ENCODE measurements at places on chromosomes 7 and 10.
A peak's percentile ranks its signal among the peaks of the same experiment; 100 is the strongest.

DNA sequence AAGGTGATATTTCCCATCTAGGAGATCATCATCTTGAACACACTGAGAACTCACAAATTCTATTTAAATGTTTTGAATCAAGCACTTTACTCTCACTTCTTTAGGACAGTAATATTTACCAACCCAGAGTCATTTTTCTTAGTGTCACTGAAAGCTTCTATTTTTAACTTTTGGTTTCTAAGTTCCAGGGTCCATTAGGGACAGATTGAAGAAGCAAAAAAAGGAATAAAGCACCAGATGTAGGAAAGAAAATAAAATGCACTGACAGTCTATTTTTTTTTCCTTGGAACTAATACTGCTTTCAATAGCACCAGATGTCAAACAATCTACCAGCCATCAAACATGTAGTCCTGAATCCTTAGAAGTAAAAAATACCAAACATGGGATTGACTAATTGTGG, 526.7 kb upstream of the LRRN3 start:
- no peak for DNase-seq

DNA sequence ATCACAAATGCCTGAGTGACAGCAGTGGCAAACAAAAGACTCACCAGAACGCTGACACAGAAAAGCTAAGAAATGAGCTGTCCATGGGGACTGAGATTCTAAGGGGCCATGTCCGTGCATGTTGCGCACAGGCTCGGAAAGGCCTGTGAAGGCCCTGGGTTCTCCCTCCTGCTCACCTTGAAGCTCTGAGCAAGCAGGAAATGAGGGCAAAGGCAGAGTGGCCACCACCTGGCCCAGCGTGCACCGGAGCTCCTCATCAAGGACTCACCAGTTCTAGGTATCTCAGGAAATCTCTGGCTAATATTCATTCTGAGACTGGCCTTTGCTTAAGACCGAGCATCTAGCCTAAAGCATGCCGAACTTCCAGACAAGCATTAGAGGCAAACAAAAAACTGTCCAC, 52.7 kb downstream of the MAD1L1 start:
- DNase-seq = no peak

- DNase-seq = no peak
Observed at GRCh38 chr7:32163141-32163806, 93.1 kb upstream of the PDE1C start.

- no peak for DNase-seq
Observed at GRCh38 chr10:125155101-125155500, 5.3 kb downstream of the CTBP2 start.

DNA sequence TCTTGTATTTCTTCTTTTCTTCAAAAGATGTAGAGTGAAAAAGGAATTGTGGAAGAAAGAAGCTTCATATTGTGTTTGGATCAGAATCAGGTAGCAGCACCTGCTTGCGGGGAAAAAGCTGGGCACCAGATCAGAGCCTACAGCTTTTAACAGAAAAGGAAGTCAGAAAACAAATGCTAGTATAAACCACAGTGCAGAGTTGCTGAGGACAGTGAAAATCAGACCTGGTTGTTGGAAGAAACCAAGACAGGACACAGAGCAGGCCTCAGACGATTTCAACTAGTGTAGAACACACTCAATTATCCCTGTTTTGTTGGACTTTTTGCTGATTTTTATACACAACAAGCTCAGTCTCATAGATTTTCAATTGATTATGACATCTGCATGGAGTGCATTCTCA, 221.4 kb downstream of the PTN start:
- DNase-seq = no peak

- no peak for DNase-seq
Observed at GRCh38 chr10:68992636-68993440, 4.2 kb downstream of the KIFBP start.

DNA sequence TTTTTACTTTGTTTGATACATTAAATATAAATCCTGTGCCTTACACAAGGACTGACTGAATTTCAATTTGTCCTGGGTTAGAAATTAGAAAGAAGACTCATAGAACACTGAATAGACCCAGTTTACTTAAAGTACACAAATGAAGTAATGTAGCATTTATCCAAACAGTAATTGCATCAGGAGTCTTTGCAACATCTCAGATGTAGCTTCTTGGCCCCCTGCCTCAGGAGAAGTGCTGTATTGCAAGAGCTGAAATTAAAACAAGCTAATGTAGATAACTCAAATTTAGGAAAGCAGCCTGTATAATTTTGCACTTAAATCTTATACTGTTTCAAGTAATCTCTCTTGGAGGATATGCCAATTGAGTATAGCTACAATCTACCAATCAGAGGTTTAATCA, 54.3 kb upstream of the KCND2 start:
- DNase-seq = no peak

DNA sequence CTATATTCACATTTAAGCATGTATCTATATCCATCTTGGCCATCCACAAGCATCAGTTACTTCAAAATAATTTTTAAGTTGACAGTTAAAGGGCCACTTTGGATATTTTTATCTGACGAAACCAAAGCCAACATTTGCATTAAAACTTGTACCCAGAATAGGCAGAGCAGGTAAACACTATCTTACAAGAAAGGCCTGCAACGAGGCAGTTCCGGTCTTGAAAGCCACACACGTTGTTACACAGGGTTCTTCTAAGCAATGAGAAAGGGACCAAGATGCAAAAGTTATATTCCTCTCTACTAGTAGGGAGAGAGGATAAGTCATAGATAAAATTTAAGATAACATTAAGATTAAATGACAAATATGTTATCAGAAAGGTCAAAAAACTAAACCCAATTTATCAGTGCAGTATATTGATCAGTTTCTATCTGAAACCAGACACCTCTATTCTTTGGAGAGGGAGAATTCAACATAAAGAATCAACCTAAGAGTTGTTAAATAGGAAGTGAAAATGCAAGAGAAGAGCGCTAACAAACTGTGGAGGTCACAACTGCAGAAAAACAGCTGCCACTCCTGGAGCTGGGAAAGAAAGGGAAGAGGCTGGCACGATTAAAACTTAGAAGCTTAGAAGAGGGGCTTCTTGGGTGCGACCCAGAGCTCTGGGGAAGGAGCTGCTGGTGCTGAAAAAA, 701.3 kb downstream of the TNS3 start:
- no peak for DNase-seq

GRCh38 chr7:7104314-7104698, 78.0 kb upstream of the C1GALT1 start:
- DNase-seq = no peak

GRCh38 chr10:107545717-107546116, 381.2 kb upstream of the SORCS1 start:
- DNase-seq = no peak

DNA sequence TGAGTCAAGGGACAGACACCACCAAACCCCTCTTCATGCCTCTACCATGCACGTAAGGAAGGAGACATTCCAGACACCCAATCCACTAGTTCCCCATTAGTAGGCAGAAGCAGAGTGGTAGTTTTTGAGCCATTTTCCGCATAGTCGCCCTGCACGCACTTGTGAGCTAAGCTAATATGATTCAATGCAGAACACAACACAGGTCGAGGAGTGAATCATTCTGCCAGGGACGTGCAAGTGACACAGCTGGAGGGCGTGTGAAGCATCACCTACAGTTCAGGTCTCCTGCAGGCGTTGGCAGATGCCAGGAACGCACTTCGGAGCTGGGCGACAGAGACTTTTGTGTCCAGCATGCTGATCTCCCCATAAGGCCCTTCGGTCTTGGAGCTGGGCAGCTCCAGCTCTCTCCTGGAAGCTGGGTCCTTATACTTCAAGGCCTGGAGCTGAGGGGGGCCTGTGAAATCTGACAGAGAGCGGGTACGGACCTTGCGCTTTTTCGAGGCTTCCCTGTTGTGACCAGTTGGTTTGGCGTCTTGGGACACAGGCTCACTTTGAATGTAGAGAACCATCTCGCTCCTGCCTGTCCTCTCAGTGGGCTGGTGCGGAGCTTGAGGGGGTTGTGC, 102.4 kb downstream of the SVIL start:
- DNase-seq = no peak

GRCh38 chr7:45189151-45189970, 31.8 kb downstream of the RAMP3 start:
- DNase-seq = no peak

GRCh38 chr7:10708447-10708846, 265.2 kb upstream of the PHF14 start:
- DNase-seq = peak; percentile 38

- no peak for DNase-seq
Observed at GRCh38 chr10:62025901-62026879, 124.7 kb downstream of the ARID5B start.

DNA sequence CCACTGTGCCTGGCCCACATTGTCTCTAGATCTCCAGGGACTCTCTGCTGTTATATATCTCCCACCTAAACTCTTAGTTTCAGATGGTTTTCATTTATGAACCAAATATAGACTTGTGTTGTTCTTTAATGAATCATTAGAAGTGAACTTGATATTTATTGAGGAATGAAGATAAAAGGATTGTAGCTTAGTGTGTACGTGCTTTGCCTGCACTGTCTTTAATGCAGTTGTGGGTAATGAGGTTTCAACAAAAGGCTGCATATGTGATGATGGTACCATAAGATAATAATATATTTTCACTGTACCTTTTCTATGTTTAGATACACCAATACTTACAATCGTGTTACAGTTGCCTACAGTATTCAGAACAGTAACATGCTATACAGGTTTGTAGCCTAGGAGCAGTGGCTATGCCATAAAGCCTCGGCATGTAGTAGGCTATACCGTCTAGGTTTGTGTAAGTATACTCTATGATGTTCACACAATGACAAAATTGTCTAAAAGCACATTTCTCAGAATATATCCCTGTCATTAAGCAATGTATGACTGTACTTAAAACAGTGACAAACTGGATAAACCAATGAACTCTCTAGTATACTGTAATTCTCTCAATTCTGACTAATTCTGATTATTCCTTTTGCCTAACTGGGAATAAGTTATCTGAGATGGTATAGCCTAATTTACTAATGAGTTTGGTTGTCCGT, 25.2 kb downstream of the VCL start:
- DNase-seq = no peak

DNA sequence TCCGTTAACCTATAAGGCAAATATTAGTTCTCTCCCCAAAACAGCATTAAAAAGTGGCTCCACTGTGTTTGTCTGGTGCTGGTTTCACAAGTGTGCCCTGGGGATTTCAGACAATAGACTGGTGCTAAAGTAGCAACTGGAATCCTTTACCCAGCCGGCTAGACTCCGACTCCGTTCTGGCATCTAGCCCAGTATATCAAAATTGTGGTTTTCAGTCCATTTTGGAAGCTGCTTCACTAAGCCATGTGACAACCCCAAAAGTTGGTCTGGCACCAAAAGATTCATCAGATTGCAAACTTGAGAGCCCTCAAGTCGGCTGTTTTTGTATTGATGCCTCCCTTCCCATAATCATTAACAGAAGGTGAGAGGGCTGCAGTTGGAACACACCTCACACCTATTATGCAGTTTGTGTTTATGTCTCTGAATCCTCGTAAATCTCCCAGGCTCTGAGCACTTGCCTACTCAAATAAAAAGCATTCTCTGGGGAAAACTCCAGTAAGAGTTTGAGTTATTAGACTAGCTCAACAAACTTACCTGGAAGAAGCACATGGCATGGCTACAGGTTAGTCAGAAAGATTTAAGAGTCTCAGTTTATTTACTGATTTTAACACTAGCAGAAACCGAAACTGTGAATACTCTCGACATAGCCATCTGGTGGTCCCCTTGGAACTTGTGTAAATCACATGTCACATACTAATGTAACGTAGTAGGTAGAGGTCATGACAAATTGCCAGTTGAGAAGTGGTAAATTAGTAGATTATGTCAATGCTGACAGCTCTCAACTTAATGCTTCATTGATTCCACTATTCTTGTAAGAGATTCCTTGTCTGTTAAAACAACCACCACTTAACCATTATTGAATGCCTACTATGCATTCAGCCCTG, 14.8 kb upstream of the WNT16 start:
- DNase-seq = no peak

- DNase-seq = no peak
Observed at GRCh38 chr10:32232378-32232777, 114.6 kb downstream of the EPC1 start.

- DNase-seq = no peak
Observed at GRCh38 chr7:135930565-135931461, 46.3 kb downstream of the MTPN start.

DNA sequence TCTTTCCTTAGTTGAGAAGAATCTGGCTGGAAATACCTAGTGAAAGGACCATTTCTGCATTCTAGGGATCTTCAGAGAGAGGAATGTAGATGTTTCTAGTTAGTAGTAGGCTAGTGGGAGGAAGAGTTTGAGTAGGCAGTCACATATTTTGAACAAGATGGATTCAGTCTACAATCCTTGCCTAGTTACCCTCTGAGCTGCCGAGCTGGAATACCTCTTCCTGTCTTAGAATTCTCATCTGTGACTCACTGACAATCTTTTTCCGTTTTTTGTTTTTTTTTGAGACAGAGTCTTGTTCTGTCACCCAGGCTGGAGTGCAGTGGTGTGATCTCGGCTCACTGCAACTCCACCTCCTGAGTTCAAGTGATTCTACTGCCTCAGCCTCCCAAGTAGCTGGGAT, 30.7 kb upstream of the PLPP4 start:
- no peak for DNase-seq

GRCh38 chr7:8436965-8437364, 3.6 kb downstream of the NXPH1 start:
- peak; percentile 53 for DNase-seq

DNA sequence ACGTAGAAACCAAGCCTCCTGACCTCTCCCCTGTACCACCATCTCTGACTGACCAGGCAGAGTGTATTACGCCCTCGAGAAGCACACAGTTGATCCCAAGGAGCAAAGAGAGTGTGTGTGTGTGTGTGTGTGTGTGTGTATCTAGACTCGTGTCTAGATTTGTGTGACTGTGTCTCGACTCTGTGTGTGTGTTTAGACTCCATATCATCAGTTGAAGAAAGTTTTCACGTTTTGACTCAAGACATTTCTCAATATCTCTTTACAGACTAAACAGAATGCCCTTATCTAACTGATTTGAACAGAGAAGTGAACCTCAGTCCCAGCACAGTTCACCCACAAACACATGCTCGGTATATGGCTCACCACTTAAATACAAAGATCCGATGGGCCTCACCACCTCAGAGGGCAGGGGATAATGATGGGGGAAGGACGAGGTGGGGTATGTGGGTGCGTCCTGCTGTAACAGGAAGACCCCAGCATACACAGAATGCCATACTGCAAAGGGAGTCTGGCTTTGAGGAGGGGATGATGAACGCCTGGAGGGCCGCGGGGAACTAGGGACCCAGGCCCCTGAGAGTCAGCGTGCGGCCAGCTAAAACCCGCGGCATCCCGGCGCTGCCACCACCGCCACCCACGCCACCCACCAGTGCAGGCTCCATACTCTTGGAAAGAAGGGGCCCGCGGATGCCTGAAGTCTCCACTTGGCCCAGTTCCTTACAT, 780 bp downstream of the ALDH18A1 start:
- DNase-seq = peak; percentile 17

- peak; percentile 76 for DNase-seq
Observed at GRCh38 chr7:8418629-8419245, 14.7 kb upstream of the NXPH1 start.
